T-helper 2 cell treated with Interferon-gamma antibody and Interleukin-4, amounts not matched to agents 5 μg/mL and 100 μg/mL, for 36 hours (primary cell): ENCODE measurements at places on chromosomes 1 and 21.

DNA sequence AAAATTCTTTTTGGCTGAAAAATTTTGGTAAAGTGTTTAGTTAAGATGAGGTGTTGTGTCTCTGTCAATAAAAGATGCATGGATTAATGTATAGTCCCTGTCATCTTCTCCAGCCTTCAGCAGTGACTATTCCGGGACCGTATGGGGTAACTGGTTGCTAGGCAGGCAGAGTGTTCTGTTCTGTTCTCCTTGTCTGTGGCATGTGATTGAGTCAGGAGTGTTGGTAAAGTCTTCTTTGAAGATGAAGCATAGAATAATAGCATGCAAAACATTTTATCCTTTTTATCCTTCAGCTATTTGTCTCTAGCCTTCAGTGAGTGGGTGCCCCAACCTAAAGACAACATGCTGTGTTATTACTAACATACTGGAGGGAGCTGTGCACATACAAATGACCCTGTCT lies 74.6 kb downstream of the RGL1 start:
- no peak for DNase-seq
- H3K27me3 ChIP-seq = no peaks in the 10 kb centered on the region

- H3K4me3 ChIP-seq = no peak overlapping the region
- no peaks in the 10 kb centered on the region for H3K36me3 ChIP-seq
- peaks cover 3% of the 10 kb centered on the region for H3K27me3 ChIP-seq
These were observed 53.0 kb downstream of the DMRTB1 start for GRCh38 chr1:53511933-53512806.

- no peak for DNase-seq
- H3K27me3 ChIP-seq = no peaks in the 10 kb centered on the region
- H3K4me1 ChIP-seq = no peaks in the 10 kb centered on the region
- no peak overlapping the region for H3K4me3 ChIP-seq
- no peak overlapping the region for H3K27ac ChIP-seq
These were observed 709.1 kb downstream of the PTPRU start for GRCh38 chr1:29945426-29945825.

- H3K4me3 ChIP-seq = no peak overlapping the region
- H3K27ac ChIP-seq = no peak overlapping the region
- peaks cover 2% of the 10 kb centered on the region for H3K4me1 ChIP-seq
- no peak for DNase-seq
- peaks cover 12% of the 10 kb centered on the region for H3K27me3 ChIP-seq
These were observed 47.9 kb downstream of the LAMC1 start for GRCh38 chr1:183070923-183071618.

DNA sequence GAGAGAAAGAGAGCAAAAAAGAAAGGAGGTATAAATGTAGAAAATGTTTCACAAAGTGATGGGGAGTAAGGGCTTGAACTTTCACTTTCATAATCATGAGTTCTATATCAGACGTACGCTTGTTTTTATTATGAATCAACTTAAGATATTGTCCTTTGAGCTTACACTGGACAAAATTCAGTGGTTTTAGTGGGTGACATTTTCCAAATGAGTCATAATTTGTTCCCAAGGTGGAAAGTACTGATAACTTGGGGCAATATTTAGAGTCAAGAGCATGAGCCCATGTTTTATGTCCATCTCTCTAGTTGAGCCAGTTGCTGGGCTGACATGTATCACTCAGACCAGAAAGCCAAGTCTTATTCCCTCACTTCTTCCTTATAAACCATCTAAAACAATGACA lies 161.6 kb downstream of the CHRM3 start:
- H3K36me3 ChIP-seq = peaks cover 1% of the 10 kb centered on the region
- H3K27me3 ChIP-seq = no peaks in the 10 kb centered on the region
- peak overlapping the region; percentile 66 for H3K4me3 ChIP-seq
- H3K27ac ChIP-seq = peak overlapping the region; percentile 46
- no peak for DNase-seq

DNA sequence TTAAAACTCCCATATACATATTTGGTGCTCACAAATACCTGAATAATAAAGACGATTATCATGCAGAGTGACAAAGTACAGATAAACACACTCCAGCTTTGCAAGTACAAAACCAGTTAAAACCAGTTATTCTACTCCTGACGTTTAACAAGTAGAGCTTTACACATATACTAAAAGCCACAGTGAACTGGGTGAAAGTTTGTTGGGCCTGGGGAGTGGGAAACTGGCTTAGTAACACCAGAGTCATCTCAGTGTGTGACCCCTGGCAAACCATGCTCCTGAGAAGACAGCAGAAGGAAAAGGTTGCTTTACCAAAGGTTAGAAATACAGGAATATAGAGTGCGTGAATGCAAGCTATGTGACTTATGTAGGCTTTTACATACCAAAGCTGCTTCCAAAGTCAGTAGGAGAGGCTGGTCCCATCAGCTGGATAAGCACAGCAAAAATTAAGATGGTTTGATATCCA lies 148.1 kb downstream of the NRIP1 start:
- no peak for DNase-seq
- no peaks in the 10 kb centered on the region for H3K27me3 ChIP-seq
- H3K36me3 ChIP-seq = no peaks in the 10 kb centered on the region
- no peak overlapping the region for H3K4me3 ChIP-seq

- no peak overlapping the region for H3K4me3 ChIP-seq
- no peak for DNase-seq
- H3K36me3 ChIP-seq = peaks cover 5% of the 10 kb centered on the region
These were observed 124.2 kb downstream of the GALNT2 start for GRCh38 chr1:230191079-230191804.

- no peak overlapping the region for H3K4me3 ChIP-seq
- no peak for DNase-seq
- no peaks in the 10 kb centered on the region for H3K36me3 ChIP-seq
- peaks cover 1% of the 10 kb centered on the region for H3K27me3 ChIP-seq
- H3K4me1 ChIP-seq = peaks cover 11% of the 10 kb centered on the region
- no peak overlapping the region for H3K27ac ChIP-seq
These were observed 131.2 kb downstream of the AK5 start for GRCh38 chr1:77412820-77413530.

- H3K36me3 ChIP-seq = no peaks in the 10 kb centered on the region
- H3K4me3 ChIP-seq = no peak overlapping the region
- H3K27ac ChIP-seq = no peak overlapping the region
These were observed 12.8 kb upstream of the MIXL1 start for GRCh38 chr1:226210571-226211176.

DNA sequence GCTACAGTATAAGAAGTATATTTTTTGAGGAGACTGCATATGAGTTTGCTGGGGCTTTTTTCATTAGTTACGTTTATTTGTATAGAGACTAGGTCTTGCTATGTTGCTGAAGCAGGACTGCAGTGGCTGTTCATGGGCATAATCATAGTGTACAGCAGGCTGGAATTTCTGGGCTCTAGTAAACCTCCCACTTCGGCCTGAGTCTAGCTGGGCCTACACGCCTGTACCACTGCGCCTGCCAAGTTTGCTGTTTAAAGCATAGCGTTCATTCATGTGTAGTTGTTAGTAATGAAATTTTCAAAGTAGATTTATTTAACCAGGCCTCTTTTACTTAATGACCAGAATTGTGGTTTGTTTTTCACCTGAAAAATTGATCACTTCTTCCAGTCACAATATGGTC lies 33.8 kb downstream of the HS2ST1 start:
- H3K36me3 ChIP-seq = no peaks in the 10 kb centered on the region
- H3K4me3 ChIP-seq = no peak overlapping the region
- DNase-seq = no peak
- no peak overlapping the region for H3K27ac ChIP-seq
- H3K4me1 ChIP-seq = peaks cover 2% of the 10 kb centered on the region

DNA sequence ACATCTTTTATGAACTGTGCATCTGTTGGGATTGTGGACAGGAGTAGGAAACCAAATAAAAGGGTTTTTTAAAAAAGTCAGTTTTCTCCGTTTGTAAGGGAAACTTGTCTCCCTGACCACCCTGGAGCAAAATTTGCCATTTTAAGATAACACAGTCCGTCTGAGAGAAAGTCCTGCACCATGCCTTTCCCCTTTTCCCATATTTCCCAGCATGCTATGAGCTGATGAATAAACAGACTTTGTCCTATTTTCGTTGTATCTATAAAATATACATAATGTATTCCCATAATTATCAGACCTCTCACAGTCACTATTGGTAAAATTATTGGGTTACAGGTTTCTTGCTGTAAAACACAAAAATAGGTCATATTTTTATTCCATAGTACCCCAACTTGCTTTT lies 1.7 kb upstream of the AKT3 start:
- H3K27ac ChIP-seq = peak overlapping the region; percentile 60
- no peak for DNase-seq
- H3K4me3 ChIP-seq = peak overlapping the region; percentile 88
- H3K27me3 ChIP-seq = peaks cover 41% of the 10 kb centered on the region
- H3K36me3 ChIP-seq = peaks cover 1% of the 10 kb centered on the region
- H3K4me1 ChIP-seq = peaks cover 14% of the 10 kb centered on the region

- no peaks in the 10 kb centered on the region for H3K4me1 ChIP-seq
- H3K4me3 ChIP-seq = no peak overlapping the region
- H3K27me3 ChIP-seq = no peaks in the 10 kb centered on the region
- no peak for DNase-seq
- H3K27ac ChIP-seq = no peak overlapping the region
- no peaks in the 10 kb centered on the region for H3K36me3 ChIP-seq
These were observed 193.3 kb upstream of the HMGB4 start for GRCh38 chr1:33670567-33670966.

- DNase-seq = no peak
- H3K4me1 ChIP-seq = no peaks in the 10 kb centered on the region
- H3K36me3 ChIP-seq = no peaks in the 10 kb centered on the region
These were observed 103.7 kb upstream of the CLDN14 start for GRCh38 chr21:36583591-36583990.

GRCh38 chr1:20266141-20266540 lies 24.5 kb upstream of the VWA5B1 start:
- DNase-seq = no peak
- peaks cover 6% of the 10 kb centered on the region for H3K27me3 ChIP-seq
- no peaks in the 10 kb centered on the region for H3K4me1 ChIP-seq
- no peaks in the 10 kb centered on the region for H3K36me3 ChIP-seq

GRCh38 chr1:36824390-36824861 lies 209.9 kb downstream of the GRIK3 start:
- no peak overlapping the region for H3K27ac ChIP-seq
- no peaks in the 10 kb centered on the region for H3K36me3 ChIP-seq

GRCh38 chr1:169484683-169485430 lies 887 bp downstream of the SLC19A2 start:
- H3K4me3 ChIP-seq = peak overlapping the region; percentile 96
- DNase-seq = no peak
- no peaks in the 10 kb centered on the region for H3K27me3 ChIP-seq
- H3K36me3 ChIP-seq = peaks cover 6% of the 10 kb centered on the region

DNA sequence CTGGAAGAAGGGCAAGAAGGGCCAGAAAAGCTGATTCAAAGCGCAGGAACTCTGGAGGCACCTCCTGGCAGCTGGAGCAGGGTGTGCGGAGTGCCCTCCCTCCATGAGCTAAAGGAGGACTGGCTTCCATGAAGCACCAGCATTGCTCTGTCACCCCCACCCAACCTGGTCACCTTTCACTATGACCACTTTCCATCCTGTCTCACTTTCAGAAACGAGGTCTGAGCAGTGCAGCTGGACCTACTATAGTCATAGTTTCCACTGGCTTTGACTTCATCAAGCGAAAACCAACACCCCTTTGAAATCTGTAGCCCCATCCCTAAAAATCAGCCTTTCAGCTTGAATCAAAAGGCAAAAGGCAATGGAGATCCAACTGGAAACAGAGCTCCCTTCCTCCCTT lies 84.8 kb upstream of the CACNA1E start:
- peaks cover 36% of the 10 kb centered on the region for H3K4me1 ChIP-seq
- H3K36me3 ChIP-seq = peaks cover 2% of the 10 kb centered on the region
- peak overlapping the region; percentile 93 for H3K27ac ChIP-seq

DNA sequence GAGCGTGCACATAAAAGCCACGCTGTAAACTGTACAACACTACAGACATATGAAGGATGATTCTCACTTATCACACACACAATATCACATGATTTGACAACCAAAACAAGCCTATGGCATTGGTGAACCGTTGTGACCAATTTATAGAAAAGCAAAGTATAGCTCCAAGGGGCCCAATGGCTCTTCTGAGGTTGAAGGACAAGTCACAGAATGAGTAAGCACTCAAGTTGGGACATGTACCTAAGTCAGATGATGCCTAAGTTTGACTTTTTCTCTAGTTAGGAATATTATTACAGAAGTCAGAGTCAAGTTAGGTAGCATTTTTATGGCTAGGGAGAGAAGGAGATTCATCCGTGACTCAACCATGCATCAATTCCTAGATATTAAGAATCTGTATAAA lies 45.7 kb downstream of the PLPP3 start:
- H3K27ac ChIP-seq = no peak overlapping the region
- H3K36me3 ChIP-seq = no peaks in the 10 kb centered on the region
- no peaks in the 10 kb centered on the region for H3K27me3 ChIP-seq
- no peak overlapping the region for H3K4me3 ChIP-seq
- no peak for DNase-seq

GRCh38 chr1:231750818-231751362 lies 124.3 kb downstream of the DISC1 start:
- no peaks in the 10 kb centered on the region for H3K27me3 ChIP-seq
- H3K4me3 ChIP-seq = no peak overlapping the region
- no peaks in the 10 kb centered on the region for H3K4me1 ChIP-seq
- no peak overlapping the region for H3K27ac ChIP-seq
- no peak for DNase-seq

DNA sequence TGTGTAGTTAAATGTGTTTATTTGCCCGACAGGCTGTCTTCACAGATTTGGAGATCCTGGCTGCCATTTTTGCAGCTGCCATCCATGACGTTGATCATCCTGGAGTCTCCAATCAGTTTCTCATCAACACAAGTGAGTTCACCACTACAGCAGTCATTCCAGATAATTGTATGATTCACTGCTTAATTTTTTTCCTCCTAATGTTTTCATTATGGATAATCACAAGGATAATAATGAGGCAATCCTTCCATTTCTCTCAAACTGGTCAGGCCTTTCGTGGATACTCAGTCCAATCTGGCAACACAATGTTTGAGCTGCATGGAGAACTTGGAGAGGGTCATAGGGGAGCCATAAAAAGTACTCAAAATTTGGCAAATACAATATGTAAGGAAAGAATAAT lies 168.3 kb upstream of the SGIP1 start:
- peaks cover 71% of the 10 kb centered on the region for H3K36me3 ChIP-seq
- no peak overlapping the region for H3K4me3 ChIP-seq
- no peaks in the 10 kb centered on the region for H3K27me3 ChIP-seq
- H3K4me1 ChIP-seq = peaks cover 28% of the 10 kb centered on the region
- no peak for DNase-seq

DNA sequence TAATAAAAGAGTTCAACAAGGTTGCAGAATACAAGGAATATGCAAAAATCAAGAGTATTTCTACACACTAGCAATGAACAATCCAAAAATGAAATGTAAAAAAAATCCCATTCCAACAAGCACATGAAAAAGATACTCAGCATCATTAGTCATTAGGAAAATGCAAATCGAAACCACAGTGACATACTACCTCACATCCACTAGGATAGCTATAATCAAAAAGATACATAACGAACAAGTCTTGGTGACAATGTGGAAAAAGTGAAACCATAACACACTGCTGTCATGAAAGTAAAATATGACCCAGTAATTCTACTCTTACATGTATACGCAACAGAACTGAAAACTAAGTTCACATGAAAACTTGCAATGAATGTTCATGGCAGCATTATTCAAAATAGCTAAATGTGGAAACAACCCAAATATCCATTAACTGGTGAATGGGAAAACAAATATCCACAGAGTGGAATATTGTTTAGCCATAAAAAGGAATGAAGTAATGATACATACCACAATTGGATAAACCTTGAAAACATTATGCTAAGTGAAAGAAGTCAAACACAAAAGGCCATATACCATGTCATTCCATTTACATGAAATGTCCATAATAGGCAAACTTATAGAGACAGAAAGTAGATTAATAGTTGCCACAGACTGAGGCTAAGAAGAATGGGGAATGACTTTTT lies 34.3 kb downstream of the PIK3R3 start:
- H3K27me3 ChIP-seq = peaks cover 12% of the 10 kb centered on the region
- H3K27ac ChIP-seq = no peak overlapping the region
- H3K36me3 ChIP-seq = no peaks in the 10 kb centered on the region
